ENCODE measurements at places on chromosomes 5 and 9. TPM values are rescaled to one million over a fixed set of nuclear protein-coding genes. Genes with fewer than 3 reads are reported as not detected.

Gene CTSV
- not detected for total RNA-seq

Gene SPATA31A3
- not detected for total RNA-seq

Gene UCK1
- total RNA-seq: 45.4 TPM

Gene PCDHA9
- 0.07 TPM for total RNA-seq

Gene GPBP1
- 46.3 TPM for total RNA-seq

Gene BHMT
- not detected for total RNA-seq

Gene TMEM8B
- total RNA-seq: 5.9 TPM

Gene ARHGEF37
- total RNA-seq: 24.5 TPM

Gene RORB
- not detected for total RNA-seq

Gene FAM200C
- total RNA-seq: 0.73 TPM

Gene SPATA31D4
- not detected for total RNA-seq

Gene CCDC183
- not detected for total RNA-seq

All from gastrocnemius medialis (tissue), 4 donors.